GM12865 (cell line): ENCODE measurements at places on chromosomes 16 and 17.

- peak; percentile 89 for DNase-seq
Observed at GRCh38 chr17:63701868-63702720, 2.2 kb upstream of the LIMD2 start.

DNA sequence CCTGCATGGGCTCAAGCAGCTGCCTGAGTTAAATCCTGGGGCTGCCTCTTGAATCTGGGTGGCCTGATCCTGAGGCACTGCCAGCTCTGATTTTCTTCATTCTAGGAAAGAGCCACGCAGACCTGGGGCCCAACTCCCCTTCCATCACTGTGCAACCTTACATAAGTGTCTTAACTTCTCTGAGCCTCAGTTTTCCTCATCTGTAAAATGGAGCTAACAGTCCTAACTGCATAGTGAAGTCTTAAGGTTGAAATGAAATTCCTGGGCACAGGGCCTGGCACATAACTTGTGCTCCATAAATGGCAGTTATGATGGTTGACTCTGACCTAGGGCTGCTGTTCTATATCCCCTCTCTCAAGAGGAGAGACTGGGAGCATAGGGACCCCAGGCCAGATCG lies 236.6 kb downstream of the GSG1L start:
- no peak for DNase-seq

- DNase-seq = peak; percentile 84
Observed at GRCh38 chr16:67546761-67547422, 15.4 kb upstream of the CTCF start.

DNA sequence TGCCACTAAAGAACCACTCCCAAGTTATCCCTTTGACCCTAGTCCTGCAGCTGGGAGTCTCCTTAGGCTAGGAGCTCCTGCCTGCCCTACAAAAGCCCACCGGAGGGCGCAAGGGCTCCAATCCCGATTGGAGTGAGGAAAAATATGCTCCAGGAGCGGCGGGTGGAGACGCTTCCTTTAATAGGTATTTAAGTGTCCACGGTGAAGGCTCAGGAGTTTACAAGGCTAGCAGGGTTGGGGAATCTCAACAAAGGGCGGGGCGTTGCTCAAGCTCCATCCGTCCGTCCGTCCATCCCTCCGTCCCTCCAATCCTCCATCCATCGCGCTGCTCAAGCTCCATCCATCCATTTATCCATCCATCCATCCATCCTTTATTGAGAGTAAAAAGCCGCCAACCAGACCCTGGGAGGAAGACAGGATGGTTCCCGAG lies 556 bp upstream of the SPNS1 start:
- DNase-seq = peak; percentile 39

DNA sequence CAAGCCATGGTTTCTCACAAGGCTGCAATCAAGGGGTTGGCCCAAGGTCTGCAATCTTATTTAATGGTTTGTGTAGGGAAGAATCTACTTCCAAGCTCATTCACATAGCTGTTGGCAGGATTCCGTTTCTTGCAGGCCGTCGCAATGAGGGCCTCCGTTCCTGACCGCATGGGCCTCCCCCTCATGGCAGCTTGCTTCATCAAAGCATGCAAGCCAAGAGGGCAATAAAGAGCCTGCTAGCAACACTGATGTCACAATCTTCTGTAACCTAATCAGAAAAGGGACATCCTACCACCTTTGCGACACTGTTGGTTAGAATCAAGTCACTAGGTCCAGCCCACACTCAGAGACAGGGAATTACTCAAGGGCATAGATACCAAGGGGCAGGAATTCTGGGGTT lies 95.5 kb downstream of the CCT6B start:
- DNase-seq = no peak

GRCh38 chr16:66623755-66624154 lies 19.3 kb downstream of the CMTM3 start:
- no peak for DNase-seq

GRCh38 chr17:3613124-3613523 lies 3.9 kb upstream of the TRPV1 start:
- no peak for DNase-seq

DNA sequence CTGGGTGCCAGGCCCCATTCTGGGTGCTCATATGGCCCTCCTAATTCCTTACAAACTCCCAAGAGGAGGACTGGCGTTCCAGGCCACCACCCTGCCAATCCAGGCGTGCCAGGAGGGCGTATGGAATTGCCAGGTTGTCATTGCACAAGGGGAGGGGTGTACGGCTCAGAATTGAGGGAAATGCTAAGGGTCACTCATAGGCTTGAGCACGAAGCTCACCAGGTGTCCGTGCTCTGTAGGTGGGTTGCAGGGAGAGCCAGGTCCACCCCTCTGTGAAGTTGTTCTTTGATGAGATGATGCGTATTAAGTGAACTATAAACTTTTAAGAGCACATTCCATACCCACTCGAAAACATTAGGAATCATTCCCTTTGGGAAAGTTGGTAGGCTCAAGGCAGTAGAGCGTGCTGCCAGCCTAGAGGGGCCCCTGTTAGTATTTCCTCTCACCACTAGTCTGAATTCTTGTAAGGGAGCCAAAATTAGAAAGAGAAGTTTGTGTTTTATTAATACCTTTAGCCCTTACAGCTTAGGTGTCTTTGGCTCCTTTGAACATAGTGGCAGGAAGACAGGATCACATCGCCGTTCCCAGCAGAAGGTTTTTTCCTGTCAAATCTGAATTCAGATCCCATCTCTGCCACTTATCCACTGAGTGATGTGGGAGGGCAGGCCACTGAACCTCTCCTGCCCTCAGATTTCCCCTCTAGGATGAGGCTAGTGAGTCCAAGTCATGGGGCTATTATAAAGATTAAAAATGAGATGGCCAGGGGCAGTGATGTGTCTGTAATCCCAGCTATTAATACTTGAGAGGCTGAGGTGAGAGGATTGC lies 38.7 kb upstream of the NFAT5 start:
- no peak for DNase-seq

GRCh38 chr16:80912651-80913050 lies 94.0 kb downstream of the CMC2 start:
- no peak for DNase-seq

GRCh38 chr17:66730461-66730923 lies 104.4 kb upstream of the CACNG5 start:
- no peak for DNase-seq

DNA sequence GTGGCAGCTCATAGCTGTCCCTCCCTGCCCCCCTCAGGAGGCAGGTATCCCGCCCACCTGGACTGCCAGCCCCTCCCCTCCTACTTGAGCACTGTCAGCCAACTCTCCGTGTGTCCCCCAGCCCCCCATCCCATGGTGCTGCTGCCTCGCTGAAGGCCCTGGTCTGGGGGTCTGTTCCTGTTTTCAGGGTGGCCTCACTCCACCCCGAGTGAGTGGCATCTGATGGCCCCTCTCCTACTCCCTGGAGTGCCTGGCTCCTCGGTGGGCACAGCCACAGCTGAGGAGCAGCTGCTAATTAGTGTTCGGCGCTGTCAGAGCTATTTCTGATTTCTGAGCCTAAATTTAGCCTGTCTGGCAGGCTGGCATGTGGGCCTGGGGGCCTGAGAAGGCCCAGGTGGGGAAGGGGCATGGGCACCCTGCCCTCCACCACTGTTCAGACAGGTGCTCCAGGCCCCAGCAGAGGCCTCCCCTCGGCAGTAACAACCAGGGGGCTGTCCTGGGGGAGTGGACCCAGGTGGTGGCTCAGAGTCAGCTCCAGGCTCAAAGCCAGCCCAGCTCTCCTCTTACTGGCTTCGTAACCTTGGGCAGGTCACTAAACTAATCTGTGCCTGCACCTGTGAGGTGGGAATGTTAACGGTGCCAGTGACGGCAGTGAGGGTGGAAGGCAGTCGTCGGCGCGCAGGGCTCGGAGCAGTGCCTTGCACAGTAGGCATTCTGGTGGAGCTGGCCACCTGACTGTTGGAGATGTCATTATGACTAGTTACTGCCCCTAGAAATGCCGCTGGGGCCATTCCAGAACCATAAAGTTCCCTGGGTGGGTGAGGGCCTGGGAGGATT lies 6.5 kb downstream of the FMNL1 start:
- DNase-seq = peak; percentile 43

GRCh38 chr16:86899151-86899550 lies 320.8 kb downstream of the FOXL1 start:
- no peak for DNase-seq

GRCh38 chr16:17408296-17408695 lies 62.5 kb downstream of the XYLT1 start:
- DNase-seq = no peak

DNA sequence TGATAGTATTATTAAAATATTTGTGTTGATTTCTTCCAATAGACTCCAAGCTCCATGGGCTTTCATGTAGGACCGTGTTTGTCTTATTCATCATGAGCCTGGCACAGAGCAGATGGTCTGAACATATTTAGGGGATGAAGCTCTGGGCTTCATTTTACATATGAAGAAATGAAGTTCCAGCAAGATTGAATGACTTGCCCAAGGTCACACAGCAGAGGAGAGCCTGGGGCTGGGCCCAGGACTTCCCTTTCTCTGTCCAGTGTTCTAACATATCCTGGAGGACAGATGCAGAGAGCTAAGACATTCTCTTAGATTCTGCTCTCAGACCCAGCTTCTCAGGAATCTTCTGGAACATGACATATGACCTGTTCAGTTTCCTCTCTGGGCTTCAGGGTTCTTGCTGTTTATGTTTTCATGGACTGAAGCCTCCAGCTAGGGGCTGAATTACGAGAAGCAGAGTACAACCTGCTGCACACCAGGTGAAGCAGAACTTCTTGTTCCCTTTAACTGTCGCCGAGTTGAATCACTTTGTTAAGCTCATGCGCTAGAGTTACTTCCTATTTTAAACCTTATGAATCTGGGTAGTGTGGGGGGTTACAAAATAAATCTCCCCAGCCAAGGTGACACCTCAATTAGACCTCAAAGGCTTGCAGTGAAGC lies 53.6 kb downstream of the GPRC5B start:
- no peak for DNase-seq

GRCh38 chr17:42760652-42761581 lies at the start of gene RAMP2:
Gene RAMP2 (plus strand): TSS chr17:42761227. CDS start chr17:42761262, 35 bp downstream.
- DNase-seq = peak; percentile 32

GRCh38 chr17:66733759-66734158 lies 101.2 kb upstream of the CACNG5 start:
- DNase-seq = no peak

- DNase-seq = no peak
Observed at GRCh38 chr17:19433255-19433654, 22.2 kb downstream of the RNF112 start.

GRCh38 chr16:68130520-68130919 lies 45.4 kb downstream of the NFATC3 start:
- DNase-seq = no peak

GRCh38 chr16:63530208-63530607 lies 1494.0 kb upstream of the CDH8 start:
- DNase-seq = no peak

GRCh38 chr16:86337138-86337537 lies 173.2 kb upstream of the FOXF1 start:
- DNase-seq = no peak
